ENCODE measurements at places on chromosomes 5 and 9.
A peak's percentile ranks its signal among the peaks of the same experiment; 100 is the strongest.

DNA sequence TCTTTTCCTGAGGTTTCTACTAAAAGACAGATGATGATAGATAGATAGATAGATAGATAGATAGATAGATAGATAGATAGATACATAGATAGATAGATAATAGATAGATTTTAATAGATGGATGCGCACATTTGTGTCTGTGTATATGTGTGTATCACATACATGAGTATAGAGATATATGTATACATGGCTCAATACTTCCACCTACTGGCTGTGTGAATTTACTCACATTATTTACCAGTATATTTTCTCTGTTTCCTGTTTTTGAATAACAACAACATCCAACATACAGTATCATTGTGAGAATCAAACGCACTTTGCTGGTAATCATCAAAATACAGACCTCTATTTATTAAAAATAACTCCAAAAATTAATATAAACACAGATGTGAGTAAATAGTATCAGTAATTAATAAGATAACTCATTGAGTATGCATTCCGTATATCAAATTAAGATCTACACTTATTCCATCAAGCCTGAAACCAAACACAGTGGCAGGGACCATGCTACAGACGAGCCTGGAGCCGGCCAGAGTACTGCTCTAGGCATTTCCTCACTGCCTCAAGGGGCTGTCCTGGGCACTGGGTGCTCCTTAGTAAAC lies 338.0 kb downstream of the SEMA5A start:
- DNase-seq, result no peak

DNA sequence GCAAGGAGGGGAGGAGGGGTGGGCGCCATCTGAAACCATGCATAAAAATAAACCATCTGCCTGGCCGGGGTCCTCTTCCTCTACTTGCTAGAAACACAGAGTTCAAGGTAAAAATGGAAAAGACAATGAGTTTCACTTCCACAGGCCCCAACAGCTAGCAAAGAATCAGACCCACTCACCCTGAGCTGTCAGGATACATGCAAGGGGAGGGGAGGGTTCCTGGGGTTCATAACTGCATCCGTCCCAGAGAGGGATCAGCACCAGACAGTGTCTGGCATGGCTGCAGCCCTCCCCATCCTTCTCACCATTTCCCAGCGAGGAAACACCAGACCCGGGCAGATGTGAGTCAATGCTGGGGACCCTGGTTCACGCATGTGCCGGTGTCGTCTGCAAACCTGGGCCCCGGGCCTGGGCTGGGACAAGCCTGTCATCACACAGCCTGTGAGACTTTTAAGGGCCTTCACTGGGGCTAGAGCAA lies 55.4 kb downstream of the SEMA4D start:
- DNase-seq, result no peak

- no peak for DNase-seq
Observed at GRCh38 chr9:16407617-16408016, 462.9 kb downstream of the BNC2 start.

DNA sequence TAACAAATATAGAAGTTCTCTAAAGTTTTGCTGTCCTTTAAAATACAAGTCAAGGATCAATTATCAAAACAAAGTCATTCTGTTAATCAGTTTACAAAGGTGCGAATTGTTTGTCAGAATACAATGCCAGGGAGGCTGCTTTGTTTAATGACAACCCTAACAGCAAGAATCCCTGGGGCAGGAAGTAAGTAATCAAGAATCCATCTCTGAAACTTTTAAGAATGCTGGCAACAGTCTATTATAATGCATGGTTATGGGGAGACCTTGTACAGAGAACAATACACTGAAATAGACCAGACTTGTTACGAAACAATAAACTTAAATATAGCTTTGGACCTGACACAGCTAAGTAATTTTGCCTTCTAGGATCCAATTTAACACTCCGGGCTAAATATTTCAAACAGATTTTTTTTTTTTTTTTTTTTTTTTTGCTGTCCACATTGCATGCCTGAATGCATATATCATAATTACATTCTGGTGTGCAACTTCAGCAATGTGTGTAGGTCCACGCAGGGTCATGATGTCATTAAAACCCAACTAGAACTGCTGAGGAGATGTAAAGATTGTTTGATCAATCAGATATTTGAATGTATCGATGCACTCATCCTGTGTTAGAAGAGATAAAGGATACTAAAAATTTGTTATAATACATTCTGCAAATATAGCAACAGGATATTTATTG lies 421.3 kb downstream of the CETN3 start:
- DNase-seq, result no peak

DNA sequence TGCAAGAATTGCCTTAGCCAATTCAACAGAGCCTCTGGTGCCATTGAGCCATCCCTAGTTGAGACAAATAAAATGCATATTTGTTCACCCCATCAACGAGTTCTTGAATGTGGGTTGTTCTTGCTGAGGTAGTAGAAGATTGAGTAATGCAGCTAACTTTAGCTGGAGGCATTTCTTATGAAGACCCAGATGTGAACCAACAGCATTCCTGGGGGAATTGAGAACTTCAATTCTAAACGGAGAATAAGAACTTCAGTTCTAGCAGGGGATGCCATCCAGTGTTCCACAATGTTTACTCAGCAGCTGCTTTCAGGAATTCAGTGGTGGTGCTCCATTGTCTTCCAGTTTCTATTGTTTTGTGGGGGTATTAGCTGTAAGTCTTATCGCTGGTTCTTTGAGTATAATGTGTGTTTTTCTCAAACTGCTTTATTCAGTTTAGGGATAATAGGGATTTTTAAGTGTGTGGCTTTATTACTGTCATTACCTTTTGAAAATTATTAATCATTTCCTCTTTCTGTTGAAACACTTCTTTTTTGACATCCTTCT lies 1968.2 kb upstream of the NUDT12 start:
- no peak for DNase-seq

DNA sequence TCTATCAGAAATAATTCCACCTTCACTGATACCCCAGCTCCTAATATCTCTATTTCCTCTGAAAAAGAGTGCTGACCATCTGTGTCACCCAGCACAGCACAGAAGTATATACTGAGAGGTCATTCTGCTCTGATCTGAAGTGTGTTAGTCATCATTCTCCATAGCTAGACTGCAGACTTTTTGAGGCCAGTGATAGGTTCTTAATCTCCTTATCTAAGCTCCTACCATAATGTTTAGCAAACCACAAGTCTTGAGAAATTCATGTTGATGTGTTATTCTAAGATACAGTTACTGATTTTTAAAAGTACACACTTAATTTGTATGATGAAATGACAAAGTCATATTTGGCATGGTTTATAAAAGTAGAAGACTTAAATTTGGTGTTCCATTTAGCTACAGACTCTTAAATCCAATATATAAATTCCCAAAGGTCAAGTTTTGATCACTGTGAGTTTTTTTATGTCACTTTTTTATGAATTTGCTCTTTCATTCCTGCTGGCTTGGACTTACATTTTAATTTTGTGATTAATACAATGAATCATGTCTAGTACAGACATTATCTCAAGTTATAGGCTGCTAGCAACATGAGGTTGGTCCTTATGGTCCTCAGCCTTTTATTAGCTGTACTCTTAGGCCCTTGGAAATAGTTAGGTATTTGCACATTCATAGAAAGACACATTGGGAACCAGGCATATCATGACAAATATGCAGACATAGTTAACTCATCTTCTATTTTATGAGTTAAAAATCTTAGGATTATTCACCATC lies 380.8 kb downstream of the EBF1 start:
- DNase-seq, result no peak

GRCh38 chr5:149063017-149063687 lies at the start of gene SH3TC2:
TSS of gene SH3TC2 (minus strand) at chr5:149063062. CDS start at chr5:149063022, 40 bp downstream.
- DNase-seq, result peak; percentile 94

DNA sequence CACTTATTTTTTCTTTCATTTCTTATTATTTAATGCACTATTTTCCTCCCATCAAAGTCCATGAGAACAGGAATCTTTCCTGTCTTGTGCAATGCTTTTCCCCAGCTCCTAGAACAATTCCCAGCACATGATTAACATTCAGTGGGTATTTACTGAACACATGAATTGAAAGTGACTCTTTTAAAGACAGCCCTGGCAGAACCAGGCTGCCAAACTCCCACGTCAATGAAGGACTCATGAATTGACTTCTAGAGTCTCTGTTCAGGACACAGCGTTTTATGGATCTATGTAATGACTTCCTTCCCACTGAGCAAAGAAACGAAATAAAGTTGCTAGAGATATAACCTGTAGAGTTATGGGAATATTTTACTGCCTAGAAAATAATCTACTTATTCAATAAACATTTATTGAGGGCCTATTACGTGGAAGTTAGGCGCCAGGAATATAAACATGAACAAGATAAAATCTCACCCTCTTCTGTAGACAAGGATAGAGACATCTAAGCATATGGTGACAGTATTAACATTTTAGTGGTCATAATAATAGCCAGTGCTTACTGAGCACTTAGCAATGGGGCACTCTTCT lies 485.9 kb upstream of the KLF4 start:
- no peak for DNase-seq

- DNase-seq, result no peak
Observed at GRCh38 chr5:93665648-93666047, 75.8 kb downstream of the POU5F2 start.

DNA sequence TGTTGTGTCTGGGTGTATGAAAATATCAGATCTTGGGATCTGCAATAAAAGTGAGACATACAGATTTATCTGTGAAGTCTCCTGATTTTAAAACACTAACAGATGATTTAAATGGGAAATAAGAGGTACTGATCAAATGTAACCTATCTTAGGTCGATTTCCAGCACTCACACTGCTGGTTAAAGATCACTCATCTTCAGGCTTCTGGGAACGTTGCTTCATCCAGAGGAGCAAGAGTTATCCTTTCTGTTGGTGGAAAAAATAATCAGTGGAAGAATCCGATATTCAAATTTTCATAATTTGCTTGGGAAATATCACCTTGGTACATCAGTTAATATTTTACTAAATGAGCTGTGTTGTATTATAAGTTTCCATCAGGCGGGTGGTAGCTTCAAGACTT lies 876.8 kb upstream of the WWC1 start:
- DNase-seq, result no peak

DNA sequence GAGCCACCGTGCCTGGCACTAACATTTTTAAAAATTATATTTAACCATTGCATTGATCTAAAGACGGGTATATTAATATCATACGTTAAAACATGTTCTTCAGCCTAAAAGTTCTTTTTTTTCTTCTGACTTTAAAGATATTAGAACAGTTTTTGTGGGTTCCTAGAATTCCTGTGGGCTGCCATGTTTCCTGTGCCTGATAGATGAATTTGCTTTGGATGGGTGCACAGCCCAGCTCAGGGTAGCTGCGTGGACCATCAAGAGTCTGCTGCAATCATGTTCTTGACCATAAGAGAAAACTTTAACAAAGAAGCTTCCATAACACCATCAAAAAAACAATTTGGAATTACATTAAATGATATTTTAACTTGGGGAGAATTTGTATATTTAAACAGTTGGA lies 2.4 kb upstream of the LAMC3 start:
- DNase-seq, result no peak

- DNase-seq, result no peak
Observed at GRCh38 chr9:3879726-3880505, 354.1 kb upstream of the RFX3 start.

DNA sequence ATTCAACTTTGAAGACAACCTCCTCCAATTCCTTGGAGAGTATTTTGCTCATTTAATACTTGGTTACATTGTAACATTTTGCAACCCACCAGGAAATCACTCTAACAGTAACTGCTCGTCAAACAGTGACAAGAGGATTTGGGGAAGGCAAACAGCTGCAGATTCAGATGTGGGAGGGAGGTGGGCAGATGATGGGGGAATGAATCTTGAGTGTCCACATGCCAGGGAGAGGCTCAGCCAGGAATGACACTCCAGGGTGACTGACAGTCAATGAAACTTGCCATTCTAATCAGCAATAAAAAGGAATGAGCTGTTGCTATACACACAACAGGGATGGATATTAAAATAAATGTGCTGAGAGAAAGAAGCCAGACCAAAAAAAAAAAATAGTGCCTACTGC lies 97.7 kb upstream of the ANKRD55 start:
- DNase-seq, result no peak

DNA sequence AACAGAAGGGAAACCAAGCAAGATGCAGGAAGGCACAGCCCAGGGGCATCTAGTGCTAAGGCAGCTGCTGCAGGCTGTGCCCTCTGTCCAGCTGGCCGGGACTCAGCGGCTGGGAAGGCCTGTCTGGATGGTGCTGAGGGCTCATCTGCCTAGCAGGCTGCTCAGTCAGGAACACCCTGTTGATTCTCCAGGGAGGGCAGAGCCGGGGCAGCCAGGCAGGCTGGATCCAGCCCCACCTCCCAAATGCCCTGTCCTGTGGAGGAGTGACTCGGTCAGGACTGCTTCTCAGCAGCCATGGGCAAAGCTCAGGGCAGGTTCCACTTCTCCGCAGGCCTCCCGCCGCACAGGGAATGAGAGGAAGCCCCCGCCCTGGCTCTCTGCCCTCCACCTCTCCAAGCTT lies 7.8 kb upstream of the LCN9 start:
- DNase-seq, result no peak

DNA sequence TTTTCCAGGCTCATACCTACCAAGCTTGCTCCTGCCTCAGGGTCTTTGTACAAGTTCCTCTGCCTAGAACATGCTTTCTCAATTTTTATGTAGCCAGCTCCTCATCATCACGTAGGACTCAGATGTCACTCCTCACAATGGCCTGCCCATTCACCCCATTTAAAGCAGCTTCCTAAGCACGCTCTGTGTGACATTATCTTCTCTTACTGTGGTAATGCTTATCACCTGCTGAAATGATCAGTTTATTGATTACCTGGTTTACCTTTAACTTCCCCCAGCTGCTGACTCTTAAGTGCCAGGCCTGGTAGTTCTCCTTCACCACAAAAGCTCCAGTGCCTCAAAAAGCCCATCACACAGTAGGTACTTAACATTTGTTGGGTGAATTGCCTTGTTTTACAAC lies 13.6 kb downstream of the FUBP3 start:
- no peak for DNase-seq

GRCh38 chr9:125821078-125821477 lies 73.9 kb downstream of the PBX3 start:
- DNase-seq, result no peak

GRCh38 chr5:65695896-65696295 lies 26.0 kb downstream of the SGTB start:
- DNase-seq, result peak; percentile 3
